ENCODE measurements at places on chromosomes 11 and 22. TPM values are rescaled to one million over a fixed set of nuclear protein-coding genes. Genes with fewer than 3 reads are reported as not detected.

GLB1L3 gene
- not detected for total RNA-seq

TYR gene
- not detected for total RNA-seq

DNA sequence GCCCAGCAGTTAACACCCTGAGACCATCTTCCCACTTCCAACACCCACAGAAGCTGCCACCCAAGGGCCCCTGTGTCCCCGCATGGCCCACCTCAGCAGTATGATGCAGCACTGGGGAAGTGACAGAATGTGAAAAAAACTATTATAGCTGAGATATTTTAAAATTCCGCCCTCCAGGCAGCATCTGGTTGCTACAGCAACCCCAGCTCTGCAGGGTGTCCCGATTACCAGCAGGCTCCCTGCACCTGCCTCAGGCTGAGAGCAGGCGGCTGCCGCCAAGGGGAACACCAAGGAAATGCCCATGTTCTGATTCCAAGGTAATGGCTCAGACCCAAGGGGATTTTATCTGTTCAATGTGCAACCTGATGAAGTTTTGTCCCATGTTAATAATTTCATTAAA lies 10.5 kb upstream of the TMEM121B start:
- peak; percentile 51 for DNase-seq

GRCh38 chr11:89161949-89162348 lies 15.7 kb upstream of the TYR start:
- DNase-seq: no peak

Measured in heart left ventricle (tissue), 16 donors.